ENCODE measurements at places on chromosomes 5 and 9.

- DNase-seq, result no peak
These were observed 31.6 kb upstream of the RFK start for GRCh38 chr9:76425677-76426453.

DNA sequence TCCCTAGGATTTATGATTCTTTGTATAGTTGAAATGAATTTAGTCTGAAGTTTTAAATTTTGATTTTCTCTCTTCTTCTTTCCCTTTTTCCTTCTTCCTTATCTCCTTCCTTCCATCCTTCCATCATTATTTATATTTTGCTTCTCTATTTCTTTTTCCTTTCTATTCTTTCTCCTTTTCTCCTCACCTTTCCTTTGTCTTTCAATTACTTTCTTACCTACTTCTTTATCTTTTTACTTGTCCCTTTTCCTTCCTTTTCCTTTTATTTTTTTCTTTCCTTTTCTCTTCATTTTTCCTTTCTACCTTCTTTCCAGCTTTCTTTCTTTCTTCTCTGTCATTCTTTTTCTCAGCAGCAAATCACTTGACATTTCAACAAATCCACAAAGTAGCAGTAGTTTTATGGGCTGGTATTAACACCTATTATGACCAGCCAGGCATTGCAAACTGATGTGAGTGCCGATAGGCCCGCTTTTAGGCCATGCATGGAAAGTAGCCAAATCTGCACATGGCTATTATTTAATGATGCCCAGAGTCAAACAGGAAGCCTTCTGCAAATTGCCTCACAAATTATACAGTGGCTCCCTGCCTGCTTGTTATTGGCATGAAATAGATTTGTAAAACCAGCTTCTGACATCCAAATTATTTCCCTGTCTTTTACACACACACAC is 37.1 kb upstream of the NR3C1 start:
- peak; percentile 81 for DNase-seq

DNA sequence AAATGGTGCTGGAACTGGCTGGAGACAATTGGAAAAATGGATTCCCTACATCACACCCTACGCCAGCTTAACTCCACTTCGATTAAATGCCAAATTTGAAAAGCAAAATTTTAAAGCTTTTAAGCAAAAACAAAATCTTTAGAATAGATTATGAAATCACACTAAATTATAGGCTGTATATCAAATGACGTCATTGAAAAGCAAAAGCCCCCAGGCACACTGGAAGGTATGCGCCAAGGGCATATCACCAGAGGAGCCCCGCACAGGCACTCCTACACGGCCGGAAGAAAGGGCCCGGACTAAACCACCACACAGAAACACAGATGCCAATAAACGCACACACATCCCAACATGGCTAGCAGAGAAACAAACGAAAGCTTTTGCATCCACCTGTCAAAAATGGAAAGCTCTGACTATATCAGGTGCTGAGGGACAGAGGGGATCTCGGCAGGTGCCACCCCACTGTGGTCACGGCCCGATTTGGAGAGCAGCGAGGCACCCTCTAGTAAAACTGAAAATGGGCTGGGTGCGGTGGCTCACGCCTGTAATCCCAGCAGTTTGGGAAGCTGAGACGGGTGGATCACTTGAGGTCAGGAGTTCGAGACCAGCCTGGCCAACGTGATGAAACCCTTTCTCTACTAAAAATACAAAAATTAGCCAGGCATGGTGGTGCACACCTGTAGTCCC is 17.0 kb upstream of the MXD3 start:
- no peak for DNase-seq

DNA sequence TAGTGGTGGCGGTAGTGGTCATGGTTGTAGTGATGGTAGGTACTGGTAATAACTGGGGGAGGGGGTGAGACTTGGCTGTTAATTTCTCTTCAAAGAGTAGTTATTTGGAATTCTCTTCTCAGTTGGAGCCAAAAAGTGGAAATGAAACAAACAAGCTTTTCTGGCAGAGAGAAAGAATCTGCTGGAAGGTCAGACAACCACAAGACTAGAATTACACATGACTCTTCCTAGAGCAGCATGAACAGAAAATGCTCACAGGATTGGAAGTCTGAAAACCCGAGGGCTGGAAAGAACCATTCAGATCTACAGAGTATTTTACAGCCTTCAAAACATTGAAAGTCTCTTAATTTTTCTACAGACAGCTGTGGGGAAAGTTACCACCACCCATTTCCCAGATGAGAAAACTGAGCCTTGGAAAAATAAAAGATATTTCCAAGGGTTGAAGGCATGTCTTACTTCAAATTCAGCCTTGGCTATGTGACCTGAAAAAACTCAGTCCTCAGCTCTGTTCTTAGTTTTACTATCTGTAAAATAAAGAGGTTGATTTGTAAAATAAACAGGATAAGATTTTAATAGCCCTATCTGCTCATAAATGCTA is 42.9 kb upstream of the TRIM32 start:
- no peak for DNase-seq

GRCh38 chr9:105694848-105695581 is 674 bp downstream of the TMEM38B start:
- DNase-seq, result peak; percentile 35

DNA sequence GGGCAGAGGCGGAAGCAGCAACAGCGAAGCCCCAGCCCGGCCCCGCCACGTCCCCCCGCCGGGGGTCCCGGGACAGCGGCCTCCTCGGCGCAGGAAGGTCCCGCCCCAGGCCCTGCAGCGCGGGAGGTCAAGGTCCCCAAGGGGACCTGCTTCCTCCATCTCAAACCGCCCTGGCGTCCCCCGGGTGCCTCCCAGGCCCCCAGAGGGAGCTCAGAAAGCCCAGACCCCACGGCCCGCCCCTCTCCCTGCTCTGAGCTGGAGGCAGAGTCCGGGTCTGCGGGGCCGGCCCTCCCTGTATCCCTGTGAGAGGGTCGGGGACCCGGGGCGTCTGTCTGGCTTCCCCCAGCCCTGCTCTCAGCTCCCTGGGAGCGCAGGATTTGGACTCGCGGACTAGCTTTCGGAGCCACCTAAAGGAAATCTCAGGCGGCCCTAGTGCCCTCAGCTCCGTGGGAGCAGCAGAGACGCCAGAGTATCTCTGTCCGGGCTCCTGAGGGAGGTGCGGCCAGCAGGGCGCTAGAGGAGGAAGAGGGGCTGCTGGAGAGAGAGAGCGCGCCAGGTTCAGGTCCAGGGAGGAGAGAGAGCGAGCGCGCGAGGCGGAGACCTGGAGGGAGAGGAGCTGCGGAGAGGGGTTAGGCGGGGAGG is 30.7 kb downstream of the EXOC3 start:
- DNase-seq, result peak; percentile 41

DNA sequence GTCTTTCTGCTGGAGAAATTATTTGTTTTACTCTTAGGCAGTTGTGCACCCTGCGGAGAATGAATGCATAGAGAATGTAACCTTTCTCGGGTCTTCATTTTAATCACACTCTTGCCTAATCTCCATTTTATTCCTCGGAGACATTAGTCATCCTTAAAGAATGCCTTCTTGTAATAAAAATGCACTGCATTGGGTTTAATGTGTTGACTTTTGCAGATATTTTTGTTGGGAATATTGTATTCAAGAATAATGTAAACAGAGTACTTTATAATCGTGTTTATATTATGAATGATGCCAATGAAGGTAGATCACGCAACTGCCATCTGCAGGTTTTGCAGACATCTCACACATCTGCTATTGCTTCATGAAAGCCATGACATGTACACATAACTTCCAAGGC is 1093.9 kb upstream of the CDH6 start:
- peak; percentile 1 for DNase-seq

GRCh38 chr5:116242343-116242742 is 157.5 kb downstream of the COMMD10 start:
- no peak for DNase-seq

GRCh38 chr9:36318212-36318802 is 60.1 kb upstream of the GNE start:
- no peak for DNase-seq

GRCh38 chr5:106818552-106818951 is 852.2 kb downstream of the EFNA5 start:
- no peak for DNase-seq

DNA sequence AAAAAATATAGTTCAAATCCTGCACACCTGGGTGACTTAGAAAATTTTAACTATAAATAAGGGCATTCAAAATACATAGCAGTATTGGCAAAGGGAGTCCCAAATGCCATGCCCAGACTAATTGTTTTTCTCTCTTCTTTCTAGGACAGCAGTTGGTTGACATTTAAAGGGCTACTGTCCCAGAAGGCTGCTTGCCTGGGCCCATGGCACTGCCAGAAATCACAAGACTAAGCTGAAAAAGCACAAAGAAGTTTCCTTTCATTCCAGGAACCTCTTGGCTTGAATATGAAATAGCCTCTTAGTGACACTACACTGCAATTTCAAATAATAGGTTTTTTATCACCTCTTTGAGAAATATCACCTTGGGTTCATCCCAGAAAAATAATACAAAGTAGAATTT is 388.9 kb upstream of the TRPC7 start:
- DNase-seq, result no peak

DNA sequence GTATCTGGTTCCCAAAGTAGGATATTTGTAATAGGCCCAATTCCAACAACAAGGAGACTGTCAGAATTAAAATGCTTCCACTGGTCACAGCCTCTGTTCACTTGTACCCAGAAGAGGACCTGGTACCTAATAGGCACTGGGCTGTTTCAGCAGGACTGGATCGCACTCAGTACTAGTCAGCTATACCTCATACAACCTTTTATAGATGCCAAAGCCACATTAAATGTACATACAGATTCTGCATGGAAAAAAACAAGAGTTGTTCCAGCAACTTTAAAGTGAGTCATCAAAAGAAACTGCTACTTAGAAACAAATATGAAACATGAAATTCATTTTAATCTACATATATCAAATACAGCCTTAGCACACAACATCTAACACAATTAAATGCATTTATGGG is 87.5 kb downstream of the GPR21 start:
- DNase-seq, result no peak

GRCh38 chr9:100911273-100911672 is 117.3 kb upstream of the PLPPR1 start:
- peak; percentile 64 for DNase-seq

- peak; percentile 7 for DNase-seq
These were observed 40.2 kb upstream of the TRIM32 start for GRCh38 chr9:116646661-116647514.

DNA sequence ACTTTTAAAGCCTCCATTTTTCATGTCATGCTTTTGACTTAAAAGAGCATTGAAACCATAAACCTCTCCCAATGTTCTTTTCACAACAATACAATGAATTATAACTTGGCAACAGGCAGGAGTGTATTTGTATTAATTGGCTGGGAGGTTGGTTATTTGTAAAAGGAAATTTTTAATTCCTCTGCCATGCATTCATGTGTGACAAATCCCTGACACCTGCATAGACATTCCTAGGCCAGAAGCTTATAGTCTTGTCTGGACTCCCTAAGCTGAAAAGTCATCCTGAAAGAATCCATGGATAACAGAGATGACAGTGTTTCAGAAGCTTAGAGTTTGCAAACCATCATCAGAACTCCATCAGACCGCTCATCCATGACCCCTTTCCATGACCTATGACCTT is 76.3 kb upstream of the PTGER4 start:
- no peak for DNase-seq

DNA sequence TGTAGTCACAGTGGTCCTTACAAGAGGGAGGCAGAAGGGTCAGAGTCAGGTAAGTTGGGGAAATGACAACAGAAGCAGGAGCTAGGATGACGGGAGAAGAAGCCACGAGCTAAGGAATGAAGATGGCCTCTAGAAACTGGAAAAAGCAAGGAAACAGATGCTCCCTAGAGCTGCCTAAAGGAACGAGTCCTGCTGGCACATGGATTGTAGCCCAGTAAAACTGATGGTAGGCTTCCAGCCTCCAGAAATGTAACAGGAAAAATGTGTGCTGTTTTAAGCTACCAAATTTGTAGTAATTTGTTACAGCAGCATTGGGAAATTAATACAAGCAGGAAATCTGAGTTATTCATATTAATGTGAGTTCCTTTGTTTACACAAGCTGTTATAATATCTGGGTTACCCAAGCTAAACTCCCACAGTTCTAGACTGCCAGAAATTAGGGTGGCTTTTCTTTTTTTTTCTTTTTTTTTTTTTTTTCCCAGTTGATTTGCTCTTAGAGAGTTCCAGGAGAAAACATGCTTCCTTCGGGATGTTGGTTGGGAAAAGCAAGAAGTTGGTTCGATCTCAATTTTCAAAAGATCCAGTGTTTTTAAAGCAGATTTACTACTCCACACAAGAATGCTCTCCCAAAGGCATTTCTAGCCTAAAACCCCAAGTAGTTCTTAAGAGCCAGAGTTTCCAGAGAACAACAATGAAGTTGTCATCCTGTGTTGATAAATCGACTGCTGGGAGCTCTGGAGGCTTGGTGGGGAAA is 400.0 kb upstream of the SLC24A2 start:
- no peak for DNase-seq

DNA sequence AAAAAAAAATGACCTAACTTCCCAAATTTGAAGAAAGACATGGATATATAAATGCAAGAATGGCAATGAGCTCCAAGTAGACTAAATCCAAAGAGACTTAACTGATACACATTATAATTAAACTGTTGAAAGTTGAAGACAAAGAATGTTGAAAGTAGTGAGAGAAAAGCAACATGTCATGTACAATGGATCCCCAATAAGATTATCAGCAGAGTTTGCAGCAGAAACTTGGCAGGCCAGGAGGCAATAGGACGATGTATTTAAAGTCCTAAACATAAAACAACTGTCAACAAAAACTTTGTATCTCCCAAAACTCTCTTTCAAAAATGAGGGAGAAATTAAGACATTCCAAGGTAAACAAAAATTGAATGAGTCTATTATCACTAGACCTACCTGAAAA is 8.6 kb upstream of the DIRAS2 start:
- no peak for DNase-seq

DNA sequence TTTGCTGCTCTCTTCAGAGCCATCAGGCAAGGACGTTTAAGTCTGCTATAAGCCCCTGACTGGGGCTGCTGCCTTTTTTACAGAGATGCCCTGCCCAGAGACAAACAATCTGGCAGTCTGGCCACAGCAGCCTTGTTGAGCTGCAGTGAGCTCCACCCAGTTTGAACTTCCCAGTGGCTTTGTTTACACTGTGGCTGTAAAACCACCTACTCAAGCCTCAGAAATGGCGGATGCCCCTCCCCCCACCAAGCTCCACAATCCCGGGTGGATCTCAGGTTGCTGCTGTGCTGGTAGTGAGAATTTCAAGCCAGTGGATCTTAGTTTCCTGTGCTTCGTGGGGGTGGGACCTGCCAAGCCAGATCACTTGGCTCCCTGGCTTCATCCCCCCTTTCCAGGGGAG is 59.7 kb upstream of the SNCAIP start:
- no peak for DNase-seq

DNA sequence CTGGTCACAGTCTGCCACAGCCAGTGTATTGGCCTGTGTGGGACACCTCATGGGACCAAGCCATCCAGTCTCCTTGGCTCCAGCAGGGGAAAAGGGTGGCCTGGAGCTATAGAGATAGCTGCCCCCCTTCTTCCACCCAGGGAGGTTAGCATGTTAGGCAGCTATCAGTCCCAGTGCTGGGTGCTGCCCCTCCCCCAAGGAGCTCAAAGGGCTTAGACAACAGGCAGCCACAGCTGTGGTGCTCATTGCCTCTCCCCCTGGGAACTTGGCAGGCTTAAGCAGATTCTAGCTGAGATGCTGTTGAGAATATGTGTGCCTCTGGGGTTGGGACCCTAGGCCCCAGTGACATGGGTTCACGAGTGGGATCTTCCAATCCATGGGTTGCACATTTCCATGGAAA is 226.0 kb upstream of the PTGER4 start:
- DNase-seq, result no peak

Data from NCI-H1092 (cell line).